NCI-H1930 (cell line): ENCODE measurements at places on chromosomes 6 and 20.

DNA sequence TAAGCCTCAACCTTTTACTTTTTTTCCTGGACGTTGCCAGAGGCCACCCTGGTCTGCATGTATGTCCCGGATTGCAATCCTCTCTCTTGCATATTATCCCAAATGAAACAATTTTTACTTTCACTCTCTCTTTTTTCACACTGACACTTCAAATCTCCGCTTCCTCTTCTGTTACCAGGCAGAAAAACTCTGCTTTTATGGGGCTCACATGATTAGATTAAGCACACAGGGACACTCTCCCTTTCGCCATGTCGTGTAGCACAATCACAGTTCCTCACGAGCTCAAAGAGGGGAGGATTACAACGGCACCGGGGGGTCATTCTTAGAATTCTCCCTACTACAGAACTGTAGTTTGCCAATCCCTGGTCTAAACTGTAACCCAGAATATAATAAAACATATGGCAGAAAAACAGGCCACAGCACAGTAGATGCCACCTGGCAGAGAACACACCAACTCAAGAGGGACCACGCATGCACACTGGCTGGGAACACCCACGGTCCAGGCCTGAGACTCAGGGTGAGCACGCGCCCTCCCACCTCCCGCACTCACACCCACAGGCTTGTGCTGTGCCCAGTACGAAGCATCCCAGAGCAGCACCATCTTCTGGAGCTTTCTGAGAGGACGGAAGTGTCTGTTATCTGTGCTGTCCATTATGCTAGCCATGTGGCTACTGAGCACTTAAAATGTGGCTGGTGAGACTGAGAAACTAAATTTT lies 288.7 kb downstream of the KIF16B start:
- DNase-seq, result no peak

- DNase-seq, result no peak
Measured at GRCh38 chr6:105210932-105211531, 31.2 kb upstream of the POPDC3 start.

DNA sequence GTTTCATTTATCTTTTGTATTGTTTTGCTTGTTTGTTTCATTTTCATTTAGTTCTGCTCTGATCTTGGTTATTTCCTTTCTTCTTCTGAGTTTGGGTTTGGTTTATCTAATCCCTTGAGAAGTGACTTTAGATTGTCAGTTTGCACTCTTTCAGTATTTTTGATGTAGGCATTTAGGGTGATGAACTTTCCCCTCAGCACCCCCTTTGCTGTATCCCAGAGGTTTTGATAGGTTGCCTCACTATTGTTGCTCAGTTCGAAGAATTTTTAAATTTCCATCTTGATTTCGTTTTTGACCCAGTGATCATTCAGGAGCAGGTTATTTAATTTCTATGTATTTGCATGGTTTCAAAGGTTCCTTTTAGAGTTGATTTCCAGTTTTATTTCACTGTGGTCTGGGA lies 119.6 kb upstream of the SSTR4 start:
- DNase-seq, result no peak

DNA sequence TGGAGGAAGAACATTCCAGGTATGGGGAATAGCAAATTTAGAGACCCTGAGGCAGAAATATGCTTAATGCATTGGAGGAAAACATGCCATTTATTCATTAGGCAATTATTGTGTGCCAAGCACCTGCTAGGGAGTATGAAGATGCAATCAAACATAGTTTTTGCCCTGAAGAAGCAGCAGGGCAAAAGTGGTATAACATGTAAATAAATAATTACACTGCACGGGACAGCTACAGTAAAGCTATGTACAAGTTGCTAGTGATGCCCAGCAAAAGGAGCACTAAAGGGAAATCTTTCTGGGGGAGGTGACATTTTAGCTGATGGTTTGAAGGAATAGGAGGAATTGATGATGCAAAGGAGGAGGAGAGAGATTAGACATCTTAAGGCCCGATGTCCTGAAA lies 624 bp upstream of the TJAP1 start:
- DNase-seq, result no peak

- DNase-seq, result no peak
Measured at GRCh38 chr6:69696273-69696672, 100.5 kb downstream of the LMBRD1 start.

DNA sequence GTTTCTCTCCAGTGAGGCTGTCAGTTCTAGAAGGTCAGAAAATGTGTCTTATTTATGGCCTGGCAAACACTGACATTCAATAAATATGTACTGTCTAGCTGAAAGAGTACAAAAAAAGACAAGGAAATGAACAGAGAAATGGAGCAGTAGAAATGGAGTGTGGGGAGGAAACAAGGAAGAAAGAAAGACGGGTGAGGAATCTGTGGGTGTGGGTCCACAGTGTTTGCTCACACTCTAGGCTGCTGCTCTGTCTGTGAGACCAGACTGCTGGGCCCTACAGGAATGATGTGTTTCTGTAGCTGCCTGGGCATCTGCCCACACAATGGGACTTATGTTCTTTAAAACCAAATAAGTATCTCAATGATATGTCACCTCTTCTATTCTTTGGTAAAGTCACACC lies 114.2 kb downstream of the MOXD1 start:
- DNase-seq, result no peak
